Cortex of kidney (tissue), 1 donor: ENCODE measurements at places on chromosomes 12 and 14.

- DNase-seq = no peak
These were observed 5.9 kb upstream of the VCPKMT start for GRCh38 chr14:50122291-50122690.

GRCh38 chr12:94266796-94267536 is 118.6 kb downstream of the PLXNC1 start:
- no peak for DNase-seq

GRCh38 chr14:103597623-103598377 is 31.2 kb upstream of the KLC1 start:
- no peak for DNase-seq

DNA sequence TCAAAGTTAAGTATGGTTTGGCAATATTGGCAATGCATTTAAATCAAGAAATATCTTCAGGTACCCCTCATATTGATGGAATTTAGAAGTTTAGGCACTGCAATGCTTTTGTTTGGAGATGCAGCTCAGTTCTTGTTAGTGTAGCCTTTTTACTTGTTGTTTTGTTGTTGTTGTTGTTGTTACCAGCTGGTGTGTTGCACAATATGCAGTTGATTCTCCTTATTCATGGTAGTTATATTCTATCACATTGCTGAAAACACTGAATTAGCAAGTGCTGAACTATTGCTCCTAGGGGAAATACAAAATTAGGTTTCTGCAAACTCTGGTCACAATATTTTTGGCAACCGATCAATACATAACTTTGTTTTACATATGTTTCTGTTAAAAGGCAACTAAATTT is 34.8 kb downstream of the CCER1 start:
- DNase-seq = no peak

- no peak for DNase-seq
These were observed 355.6 kb upstream of the KITLG start for GRCh38 chr12:88935856-88936255.

DNA sequence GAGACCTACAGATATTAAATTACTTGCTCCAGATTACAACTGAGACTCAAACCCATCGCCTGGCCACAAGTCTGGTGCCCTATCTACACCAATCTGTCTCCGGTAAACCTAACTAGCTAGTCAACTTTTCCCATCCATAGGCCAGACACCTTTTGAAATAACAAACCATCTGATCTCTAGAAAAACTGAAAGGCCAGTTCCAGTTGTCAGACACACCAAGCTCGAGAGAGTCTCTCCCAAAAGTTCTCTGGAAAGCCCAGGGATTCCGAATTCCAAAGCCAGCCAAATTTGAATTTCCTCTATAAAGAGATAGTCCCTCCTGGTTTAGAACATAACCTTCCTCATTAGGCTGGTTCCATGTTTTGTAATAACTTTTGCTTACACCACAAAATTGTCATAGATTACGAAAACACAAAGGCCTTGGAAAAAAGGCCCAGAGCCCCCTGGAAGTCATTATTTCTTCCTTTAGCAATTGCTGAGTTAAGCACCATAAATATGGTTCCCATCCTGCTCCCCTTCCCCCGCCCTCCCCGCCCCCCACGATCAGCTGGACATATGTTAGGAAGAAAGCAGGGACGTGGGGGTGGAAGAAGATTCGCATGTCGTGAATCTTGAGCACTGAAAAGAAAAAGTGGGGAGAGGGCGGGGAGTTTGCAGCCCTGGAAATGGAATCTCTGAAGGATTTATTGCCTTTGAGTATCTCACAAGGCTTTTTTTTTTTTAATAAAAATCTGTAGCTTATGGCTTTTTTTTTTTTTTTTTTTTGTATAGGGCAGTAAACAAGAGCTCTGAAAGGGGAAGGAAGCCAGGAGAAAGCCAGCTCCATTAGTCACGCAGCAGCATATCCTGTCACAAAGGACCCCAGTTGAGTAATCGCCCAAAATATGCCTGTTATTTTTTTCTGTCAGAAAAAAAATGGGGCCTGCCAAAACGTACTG is 110.4 kb downstream of the ZFP36L1 start:
- no peak for DNase-seq

- no peak for DNase-seq
These were observed 452 bp downstream of the INHBE start for GRCh38 chr12:57455374-57456144.

GRCh38 chr14:69586404-69586803 is 11.7 kb upstream of the CCDC177 start:
- no peak for DNase-seq
